Myocyte (in vitro differentiated cells): ENCODE measurements at places on chromosomes 2 and 18.

DNA sequence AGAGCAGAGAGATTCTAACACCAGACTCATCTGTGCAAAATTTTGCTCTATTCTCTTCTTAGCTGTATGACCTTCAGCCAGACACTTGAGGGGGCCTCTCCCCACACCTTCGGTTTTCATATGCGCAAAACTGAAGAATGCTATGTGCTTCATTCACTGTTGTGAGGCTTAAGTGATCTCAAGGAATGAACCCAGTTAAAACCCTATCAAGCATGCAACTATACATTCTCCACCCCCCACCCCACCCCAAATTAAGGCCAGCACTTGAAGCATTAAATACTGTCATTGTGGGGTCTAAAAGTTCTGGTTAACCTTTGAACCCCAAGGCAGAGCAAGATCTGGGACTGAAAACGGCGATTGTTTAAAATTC is 10.0 kb downstream of the PCARE start:
- DNase-seq, result no peak

GRCh38 chr2:159168707-159169106 is 117.8 kb downstream of the WDSUB1 start:
- peak; percentile 23 for DNase-seq

DNA sequence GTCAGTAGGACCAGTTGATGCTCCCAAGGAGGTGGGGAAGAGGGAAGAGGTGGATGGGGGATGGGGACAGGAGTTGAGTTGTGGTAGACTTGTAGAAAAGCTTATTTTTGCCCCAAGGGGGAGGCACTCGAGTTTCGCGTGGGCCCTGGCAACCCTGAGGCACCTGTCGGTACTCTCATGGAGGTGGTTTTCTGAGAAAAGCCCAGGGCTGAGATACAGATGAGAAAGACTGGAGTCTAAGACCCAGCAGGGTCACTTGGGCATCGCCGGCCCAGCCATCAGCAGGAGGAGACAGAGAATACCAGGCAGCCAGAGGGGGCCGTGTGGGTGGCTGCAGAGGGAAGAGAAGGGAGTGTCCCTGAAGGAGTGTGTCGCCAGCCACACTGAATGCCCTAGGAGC is 57.7 kb upstream of the HPCAL1 start:
- no peak for DNase-seq

GRCh38 chr2:167133614-167134013 is 245.3 kb downstream of the XIRP2 start:
- DNase-seq, result no peak

DNA sequence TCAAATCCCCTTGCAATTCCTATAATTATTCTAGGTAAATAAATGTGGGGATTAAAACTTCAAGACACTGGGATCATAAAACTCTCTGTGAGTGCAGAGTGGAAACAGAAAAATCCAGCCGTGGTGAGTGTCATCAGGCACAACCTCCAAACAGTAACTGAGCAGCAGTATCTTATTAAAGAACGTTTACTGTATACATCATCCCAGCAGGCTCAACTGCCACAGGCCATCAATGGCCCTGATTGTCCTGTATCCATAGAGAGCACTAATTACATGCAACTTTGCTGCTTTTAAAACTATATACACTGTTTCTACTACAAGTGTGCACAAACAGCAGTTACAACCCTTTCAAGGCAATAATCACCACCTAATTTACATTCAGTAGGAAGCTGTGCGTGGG is 23.9 kb downstream of the GAREM1 start:
- no peak for DNase-seq

DNA sequence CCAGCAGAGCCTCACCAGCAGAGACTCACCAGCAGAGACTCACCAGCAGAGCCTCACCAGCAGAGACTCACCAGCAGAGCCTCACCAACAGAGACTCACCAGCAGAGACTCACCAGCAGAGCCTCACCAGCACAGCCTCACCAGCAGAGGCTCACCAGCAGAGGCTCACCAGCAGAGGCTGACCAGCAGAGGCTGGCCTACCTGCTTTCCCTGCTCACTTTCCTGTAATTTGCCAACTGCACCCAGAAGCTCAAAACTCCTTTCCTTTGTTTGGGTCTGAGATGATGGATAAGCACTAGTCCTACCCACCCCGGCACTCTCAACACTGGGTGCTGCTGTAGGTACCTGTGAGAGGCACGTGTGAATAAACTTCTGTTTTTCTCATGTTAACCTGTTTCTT is 36.4 kb upstream of the PXDN start:
- no peak for DNase-seq

- no peak for DNase-seq
These were observed 18.9 kb downstream of the ADI1 start for GRCh38 chr2:3500326-3500899.

- peak; percentile 30 for DNase-seq
These were observed 370.0 kb downstream of the SLC4A3 start for GRCh38 chr2:219997341-219997851.

DNA sequence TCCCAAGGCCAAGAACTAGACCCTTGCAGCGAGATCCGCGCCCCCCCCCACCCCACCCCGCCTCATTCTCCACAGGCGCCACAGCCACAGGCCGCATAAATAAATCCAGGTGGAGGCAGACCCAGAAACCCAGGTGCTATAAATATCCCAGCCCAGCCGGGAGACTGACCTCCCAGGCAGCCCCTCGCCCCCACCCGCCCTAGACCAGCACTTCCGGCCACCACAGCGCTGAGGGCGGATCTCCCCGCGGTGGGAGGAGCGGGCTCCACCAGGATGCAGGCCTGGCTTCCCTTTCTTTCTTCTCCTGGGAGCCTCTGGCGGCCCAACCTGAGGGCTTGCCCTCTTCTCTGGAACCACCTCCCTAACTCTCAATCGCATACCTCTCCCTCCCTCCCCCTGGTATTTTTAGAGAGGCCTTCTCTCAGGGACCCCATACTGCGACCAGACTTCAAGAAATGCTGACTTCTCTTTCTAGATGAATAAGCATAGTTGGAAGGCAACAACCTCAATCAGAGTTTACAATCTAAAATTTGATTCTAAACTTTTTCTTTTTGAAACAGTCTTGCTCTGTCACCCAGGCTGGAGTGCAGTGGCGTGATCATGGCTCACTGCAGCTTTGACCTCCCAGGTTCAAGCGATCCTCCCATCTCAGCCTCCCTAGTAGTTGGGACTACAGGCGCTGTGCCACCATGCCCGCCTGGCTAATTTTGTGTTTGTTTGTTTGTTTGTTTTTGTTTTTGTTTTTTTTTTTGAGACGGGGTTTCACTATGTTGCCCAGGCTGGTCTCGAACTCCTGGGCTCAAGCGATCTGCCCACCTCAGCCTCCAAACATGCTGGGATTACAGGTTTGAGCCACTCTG is 55.0 kb downstream of the PKDCC start:
- DNase-seq, result no peak

DNA sequence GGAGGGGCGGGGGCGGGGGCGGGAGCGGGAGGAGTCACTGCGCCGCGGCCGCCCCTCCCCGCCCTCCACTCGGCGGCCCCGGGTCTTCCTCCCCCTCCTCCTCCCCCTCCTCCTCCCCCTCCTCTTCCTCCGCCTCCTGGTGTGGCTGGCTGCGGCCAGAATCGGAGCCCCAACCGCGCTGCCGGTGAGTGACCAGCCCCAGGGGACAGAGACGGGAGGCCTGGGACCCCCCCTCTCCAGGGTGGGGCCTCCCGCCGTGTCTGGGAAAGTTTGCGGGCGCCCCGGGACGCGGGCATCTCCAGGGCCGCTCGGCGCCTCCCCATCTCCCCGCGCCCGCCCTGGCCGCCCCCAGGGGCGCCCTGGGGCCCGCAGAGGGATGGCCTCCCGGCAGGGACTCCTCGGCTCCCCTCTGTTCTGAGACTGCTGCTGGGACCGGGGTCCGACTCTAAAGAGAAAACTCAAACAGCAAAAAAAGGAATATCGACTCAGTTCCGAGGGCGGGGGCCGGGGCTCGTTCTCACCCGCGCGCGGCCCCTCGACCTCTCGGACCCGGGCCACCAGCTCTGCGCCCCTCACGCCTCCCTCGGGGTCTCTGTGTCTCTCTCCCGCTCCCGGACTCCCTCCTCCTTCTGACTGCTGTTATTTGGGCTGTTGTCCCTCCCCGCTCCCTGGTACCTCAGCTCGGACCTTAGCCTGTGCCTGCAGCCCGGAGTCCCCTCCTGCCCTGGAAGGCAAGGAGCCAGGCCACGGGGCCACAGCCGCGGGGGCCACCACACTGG is at the start of gene STON1:
STON1 (plus strand) TSS at position 122 of the 779 bp plus-strand sequence. CDS start 50,480 bp downstream, outside the sequence.
- peak; percentile 29 for DNase-seq

DNA sequence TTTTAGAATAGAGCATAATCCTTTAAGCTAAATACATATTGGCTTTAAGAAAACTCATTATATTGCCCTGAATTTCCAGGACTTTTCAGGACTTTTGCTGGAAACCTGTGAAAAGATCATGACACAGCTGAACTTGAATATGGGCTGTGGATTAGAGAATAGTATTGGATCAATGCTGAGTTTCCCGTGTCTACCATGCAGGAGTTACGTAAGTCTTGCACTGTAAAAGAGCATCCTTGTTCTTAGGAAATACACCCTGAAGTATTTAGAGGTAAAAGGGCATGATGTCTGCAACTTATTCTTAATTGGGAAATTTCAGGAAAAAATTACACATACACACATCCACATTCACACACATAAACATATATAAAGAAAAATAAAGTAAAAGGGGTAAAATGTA is 82.1 kb downstream of the ZFP36L2 start:
- DNase-seq, result no peak

GRCh38 chr2:37192551-37192950 is 3.7 kb upstream of the CEBPZOS start:
- DNase-seq, result no peak

DNA sequence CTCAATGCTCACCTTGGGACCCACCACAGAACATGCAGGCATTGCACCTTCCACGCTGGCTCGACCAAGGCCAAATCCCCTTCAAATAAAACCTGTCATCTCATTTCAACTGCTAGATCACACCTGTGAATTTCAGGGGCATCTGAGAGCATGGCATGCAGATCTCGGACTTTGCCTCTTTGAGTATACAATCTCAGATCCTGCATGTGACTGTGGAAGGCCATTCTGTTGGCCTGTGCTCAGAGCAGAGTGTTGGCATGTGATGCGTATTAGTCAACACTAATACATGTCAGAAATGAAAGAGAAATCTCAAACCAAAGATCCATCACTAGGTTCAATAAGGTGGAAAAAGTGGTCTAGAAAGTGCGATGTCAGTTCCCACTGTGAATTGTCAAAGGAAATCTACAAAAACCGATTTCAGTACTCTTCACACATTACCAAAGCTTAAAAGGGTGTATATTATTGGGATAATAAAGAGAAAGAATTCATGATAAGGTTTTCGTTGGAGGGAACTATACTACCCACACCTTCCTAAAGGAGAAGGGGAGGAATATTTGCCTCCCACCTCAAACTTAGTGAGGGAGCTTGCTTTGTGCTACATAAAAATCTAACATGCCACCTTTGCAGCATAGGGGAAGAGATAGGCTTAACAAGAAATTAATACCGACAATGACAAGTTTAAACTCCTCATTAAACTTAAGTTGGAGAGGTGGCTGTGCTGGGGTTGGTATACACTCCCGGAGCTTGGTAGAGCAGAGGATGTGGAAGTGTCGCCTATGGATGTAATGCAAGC is 7.8 kb downstream of the XDH start:
- no peak for DNase-seq

GRCh38 chr2:171383134-171383533 is 50.7 kb downstream of the METTL8 start:
- no peak for DNase-seq

- DNase-seq, result no peak
These were observed 44.7 kb upstream of the KIDINS220 start for GRCh38 chr2:8882094-8882493.

DNA sequence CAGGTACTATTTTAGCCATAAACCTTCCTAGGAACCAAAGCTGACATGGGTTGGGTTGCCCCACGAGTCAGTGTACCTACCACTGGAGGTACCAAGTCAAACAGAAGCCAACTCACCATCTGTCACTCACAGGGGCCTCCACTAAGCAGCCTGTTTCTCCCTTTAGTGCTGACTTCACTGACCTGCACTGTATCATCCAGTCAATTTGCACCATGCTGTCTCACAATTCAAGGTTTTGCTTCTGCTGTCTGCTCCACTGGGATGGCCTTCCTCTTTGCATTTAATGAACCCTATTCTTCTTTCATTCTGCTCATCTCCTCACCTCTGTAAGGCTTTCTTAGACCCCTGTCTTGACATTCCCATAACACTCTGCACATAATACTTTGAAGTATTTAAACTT is 47.2 kb downstream of the EIF2AK3 start:
- no peak for DNase-seq

DNA sequence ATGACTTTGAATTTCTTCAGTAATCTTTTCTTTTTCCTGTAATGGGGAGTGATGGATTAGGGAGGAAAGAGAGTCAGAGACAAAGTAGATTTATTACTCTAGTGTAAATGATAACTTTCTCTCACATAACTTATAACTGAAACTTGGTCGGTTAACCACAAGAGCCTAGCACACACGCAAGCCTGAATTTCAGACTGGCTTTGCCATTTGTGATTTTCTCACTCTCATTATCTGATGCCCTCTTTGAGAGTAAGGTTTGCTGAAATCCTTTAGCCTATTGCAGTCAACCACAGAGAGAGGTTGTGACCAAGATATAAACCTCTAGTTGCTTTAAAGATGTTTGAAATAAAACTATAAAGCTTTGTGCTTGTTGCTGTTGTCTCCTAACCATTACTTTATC is 117.9 kb upstream of the NETO1 start:
- no peak for DNase-seq

DNA sequence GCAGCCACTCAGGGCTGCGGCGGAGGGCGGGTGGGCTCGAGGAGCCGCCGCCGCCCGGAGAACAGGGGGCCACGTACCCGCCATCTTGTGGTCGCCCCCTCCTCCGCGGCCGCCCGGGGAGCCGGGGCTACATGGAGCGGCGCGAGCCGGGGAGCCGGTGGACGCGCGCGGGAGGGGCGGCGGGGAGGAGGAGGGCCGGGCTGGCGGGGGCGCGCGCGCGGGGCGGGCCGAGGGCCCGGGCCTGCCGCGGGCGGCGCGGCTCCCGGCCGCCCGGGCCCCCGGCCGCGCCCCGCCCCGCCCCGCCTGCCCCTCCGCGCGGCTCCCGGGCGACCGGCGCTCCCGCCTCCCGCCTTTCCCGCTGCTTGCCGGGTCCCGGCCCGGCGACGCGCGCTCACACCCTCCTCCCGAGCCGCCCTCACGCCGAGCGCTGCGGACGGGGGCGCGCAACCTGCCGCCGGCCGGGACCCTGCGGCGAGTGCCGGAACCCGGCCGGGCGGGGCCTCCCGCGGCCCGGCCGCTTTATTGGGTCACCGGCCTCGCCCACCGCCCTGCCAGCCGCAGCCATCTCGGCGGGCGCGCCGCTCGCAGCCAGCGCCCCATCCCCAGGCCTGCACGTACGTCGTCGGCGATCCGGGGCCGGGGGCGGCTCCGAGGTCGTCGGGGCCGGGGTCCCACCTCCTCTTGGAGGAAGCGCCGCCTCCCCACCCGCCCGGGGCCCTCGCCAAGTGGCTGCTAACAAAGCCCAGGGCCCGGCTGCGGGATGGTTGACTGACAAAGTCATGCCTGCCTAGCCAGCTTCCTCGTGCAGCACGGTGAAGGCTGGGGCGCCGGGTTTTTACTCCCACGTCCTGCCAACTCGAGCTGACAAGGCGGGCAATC is at the start of gene PPP4R1:
PPP4R1 (minus strand) TSS at position 159 of the 879 bp plus-strand sequence; CDS start at position 84, 75 bp downstream.
- DNase-seq, result peak; percentile 83
